ENCODE measurements at places on chromosomes 11 and 22.
A peak's percentile ranks its signal among the peaks of the same experiment; 100 is the strongest.

GRCh38 chr11:123630126-123630608 lies 24.3 kb downstream of the SCN3B start:
- peak; percentile 28 for DNase-seq

GRCh38 chr11:133895061-133895479 lies 49.8 kb upstream of the SPATA19 start:
- DNase-seq, result no peak

- DNase-seq, result peak; percentile 40
Measured at GRCh38 chr11:95229993-95230809, 801 bp downstream of the SESN3 start.

GRCh38 chr11:40207416-40207815 lies 1252.0 kb downstream of the LRRC4C start:
- no peak for DNase-seq

DNA sequence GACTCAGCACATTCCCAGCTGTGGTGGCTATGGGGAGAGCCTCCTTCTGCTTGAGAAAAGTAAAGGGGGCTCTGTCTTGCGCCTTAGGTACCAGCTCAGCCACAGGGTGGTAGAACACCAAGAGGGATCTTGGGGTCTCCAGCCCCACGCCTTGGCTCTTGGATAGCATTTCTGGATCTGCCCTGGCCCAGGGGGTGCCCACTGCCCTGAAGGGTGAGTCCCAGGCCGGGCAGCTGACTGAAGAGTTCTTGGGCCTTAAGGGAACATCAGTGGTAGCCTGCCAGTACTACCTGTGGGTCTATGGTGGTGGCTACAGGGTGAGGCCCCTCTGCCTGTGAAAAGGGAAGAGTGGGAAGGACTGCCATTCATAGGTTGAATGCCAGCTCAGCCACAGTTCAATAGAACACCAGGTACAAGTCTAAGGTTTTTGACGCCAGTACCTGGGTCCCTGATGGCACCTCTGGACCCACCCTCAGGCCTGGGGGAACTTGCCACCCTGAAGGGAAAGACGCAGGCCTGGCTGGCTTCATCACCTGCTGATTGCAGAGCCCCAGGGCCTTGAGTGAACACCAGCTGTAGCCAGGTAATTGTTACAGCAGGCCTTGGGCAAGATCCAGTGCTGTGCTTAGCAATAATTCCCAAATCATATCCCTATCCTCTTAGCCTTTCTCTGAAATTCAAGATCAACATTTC lies 3.9 kb downstream of the CWF19L2 start:
- DNase-seq, result no peak

- DNase-seq, result peak; percentile 79
Measured at GRCh38 chr11:6315811-6316425, 4.4 kb downstream of the CAVIN3 start.

- no peak for DNase-seq
Measured at GRCh38 chr22:45977551-45978274, 751 bp upstream of the WNT7B start.

DNA sequence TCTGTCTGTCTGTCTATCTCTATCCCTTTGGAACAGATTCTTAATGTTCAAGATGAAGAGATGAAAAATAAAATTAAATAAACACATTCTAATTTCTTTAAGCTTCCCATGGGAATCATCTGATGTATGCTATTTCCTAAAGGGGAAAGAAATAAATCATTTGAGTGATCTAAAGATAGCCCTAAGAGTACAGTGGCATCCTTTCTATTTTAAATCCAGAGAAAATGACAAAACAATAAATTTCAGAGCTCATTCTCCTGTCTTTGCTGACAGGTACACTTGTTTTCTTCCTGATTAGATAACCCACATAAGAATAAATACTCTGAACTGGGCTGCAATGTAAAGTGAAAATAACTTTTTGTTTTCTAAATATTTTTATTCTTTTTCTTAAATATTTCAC lies 550.4 kb downstream of the JRKL start:
- no peak for DNase-seq

DNA sequence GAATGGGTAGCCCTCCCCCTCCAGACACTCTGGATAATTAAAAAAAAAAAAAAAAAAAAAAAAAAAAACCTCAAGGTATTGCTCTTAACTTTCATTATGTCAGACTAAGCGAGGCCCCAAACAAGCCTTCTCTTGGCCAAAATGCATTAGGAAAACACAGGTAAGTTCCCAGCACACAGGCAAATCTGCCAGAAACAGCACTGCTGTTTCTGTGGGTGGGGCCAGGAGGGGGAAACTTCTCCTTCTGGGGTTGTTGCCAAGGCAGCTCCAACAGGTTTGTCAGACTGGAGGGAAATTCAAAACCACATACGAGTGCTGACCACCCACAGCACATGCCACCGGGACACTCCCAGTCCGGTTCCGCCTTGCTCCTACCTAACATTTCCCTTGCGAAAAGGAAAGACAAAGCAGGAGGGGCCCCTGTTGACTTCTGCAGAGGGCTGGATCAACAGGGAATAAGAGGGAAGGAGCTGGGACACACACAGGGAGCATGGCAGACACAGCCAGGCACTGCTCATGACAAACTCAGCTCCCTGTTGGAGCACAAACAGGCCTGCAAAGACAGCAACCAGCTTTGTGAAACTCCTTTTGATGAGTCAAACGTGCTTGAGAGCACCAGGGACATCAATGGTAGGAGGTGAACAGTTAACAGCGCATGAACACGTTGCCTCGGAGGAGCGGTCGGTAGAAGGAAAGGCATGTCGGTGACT lies 55.0 kb downstream of the MYH9 start:
- peak; percentile 65 for DNase-seq

DNA sequence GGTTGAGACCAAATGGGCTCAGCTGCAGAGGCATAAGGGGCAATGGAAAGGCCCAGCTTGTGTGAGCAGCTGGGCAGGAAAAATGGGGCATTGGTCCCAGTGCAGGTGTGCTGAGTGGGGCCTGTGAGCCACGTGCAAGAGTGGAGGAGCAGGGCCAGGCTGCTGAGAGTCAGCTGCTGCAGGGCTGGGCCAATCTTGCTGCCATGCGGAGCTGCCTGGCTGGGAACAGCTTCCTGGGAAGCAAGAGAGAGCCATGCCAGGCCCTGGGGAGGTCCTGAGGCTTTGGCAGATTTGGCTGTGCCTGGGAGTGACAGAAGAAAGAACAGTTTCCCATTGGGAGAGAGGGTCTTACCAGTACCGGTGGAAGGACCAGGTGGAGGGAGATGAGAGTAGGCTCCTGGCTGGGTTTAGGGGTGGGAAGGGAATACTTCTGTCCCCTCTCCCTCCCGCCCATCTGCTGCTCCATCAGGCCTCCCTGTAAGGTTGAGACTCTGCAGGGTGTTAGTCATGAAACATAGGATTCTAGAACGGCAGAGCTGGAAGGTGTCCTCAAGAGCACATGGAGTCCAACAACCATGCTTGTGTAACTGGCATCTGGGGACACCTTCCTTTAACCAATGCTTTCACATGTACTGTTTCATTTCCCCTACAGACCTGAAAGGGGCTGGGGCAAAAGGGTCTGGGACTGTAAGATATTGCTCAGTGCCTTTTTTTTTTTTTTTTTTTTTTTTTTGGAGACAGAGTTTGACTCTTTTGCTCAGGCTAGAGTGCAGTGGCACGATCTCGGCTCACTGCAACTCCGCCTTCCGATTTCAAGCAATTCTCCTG lies 10.4 kb downstream of the SEPTIN3 start:
- no peak for DNase-seq

DNA sequence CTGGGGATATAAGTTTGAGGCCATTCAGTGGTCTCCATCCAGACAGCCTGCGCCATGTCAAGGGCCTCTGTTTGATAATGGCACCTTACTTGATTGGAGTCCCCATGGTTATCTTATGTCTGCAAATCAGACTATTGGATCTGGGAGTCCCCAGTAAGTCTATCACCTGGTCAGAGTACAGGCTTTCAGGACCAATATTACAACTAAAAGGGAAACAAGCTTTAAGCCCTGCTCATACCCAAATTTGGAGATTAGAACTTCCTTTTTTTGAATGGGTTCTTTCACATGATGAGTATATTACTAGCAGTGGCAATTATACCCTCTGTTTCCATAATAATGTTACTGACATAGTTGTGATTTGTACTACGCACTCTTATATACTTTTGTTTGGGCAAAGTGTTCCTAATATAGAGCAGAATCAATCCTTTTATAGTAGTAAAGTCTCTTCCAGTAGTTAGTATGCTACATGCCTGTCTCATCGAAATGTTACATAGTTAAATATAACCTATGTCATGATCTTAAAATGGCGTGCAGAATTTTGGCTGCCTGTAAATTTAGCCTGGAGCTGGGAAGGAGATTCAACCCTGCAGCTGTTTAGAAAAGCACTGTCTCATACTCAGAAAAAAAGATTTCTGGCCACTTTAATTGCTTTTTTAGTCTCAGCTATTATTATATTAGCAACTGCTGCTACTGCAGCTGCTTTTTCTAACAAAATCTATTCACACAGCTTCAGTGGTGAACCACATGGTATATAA lies 4.9 kb downstream of the MS4A15 start:
- DNase-seq, result no peak

DNA sequence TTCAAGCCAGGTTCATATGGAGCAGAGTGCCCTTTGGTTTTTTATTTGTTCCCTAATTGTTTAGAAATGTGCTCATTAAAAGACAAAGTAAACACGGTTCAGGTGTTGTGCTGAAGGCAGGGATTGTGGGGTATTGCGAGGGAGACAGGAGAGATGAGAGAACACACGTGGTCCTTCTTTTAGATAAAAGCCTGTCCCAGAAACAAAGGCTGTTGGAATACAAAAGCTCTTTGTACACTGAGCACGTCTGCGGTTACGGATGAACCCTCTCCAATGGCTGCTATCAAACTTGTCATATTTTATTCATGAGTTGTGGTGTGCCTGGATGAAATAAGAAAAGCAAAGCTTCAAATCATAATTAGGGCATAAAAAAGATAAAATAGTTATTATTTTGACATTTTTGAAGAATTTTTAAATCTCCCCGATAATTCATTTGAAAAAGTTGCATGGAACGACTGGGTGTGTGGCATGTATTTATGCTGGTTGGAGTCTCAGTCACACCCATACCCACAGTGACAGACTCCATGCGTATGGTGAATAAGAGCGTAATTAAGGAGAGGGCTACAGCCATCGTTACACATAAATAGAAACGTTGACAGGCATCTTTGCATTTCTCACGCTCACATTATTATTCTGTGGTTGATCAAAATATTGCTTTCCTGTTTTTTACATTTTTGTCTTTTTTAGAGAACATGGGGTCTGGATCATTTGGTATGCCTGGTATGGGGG lies 92.9 kb downstream of the NELL1 start:
- DNase-seq, result no peak

DNA sequence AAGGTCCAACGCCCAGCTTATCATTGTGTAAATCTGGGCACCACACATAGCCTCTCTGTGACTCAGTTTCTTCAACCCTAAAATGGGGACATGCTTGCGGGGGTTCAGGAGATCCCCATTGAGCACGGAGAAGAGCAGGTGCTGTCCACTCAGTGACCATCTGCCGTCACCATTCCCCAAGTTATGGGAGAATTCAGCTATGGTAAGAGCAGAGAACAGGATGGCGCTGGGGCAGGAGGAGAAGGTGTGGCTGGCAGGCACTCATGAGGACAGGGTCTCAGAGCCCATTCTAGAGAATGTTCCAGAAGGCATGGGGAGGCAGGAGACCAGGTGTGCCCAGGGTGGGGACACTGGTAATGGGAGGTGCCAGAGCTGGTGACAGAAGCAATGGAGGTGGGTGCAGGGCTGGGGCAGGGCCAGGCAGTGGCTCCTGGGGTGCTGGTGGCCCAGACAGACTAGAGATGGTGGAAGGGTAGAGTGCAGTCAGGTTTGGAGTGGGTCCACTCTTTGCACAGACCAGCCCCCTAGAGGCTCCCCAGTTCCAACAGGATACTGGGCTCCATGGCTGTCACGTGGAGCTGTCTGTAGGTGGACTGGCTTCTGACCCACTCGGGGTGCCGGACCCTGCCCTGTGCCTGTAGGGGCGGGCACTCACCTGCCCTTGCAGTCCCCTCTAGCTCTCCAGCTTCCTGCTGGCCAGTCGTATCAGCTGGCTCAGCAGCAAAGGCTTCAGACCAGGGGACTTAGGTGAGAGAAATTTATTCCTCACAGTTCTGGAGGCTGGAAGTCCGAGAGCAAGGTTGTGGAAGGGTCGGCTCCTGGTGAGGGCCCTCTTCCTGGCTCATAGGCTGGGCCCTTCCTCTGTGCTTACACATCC lies 84.7 kb downstream of the CDKN1C start:
- DNase-seq, result no peak

DNA sequence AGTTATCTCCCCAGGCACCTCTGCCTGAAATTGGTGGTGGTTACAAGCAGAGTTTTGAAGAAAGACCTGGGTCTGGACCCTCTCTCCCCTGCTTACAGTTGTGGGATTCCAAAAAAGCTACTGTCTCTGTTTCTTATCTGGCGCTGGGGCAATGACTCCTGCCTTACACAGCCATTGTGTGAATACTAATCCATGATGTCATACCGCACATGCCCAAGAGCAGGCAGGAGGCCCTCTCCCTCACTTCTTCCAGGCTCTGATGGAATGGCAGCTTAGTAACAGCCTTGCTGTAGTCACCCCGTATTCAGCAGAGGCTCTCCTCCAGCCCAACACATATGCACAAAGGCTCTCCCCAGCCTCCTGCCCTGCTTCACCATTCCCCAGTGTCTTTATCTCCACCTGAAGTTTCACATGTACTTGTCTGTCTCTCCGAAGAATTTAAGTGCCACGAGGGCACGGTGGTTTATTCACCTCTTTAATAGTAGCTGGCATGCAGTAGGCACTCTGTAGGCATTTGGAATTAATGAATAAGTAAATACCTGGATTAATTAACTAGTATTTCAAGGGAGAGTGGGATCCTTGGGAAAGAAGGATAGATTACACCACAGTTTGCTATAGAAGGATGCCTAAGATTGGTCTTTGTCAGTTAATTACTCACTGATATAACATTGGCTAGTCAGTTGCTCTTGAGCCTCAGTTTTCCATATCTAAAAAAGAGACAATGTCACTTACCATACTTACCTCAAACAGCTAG lies 165.6 kb downstream of the ETS1 start:
- no peak for DNase-seq

DNA sequence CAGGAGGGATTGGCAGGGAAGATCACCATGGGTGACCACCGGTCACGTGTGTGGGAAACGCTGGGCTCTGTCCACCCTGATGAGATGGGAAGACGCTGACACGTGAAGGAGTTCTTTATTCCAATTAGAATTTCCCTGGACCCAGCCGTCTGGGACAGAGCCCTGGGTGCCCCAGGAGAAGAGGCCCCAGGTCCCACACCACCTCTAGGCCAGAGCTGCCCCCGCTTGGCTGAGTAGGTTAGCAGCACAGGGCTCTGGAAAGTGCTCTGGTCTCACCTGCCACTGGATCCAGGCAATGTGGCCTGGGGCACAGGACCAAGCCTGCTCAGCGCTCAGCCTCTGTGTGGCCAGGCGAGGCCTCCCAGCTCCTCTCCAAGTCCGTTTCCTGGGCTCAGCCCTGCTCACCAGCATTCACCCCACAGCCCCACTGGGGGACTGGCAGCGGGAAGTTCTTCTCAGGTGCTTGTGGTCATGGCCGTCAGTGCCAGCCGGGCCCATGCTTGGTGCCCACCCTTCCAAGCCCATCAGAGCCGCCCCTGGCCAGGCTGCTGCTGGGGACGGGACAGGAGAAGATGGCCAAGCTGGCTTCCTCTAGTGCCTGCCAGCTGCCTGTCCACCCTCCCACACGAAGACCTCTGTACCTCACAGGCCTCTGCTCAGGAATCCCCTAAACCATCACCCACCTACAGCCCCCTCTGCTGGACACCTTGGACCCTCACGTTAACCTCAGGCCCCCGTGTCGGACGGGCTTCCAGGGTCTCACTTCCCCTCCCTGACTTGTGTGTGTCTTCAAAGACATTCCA lies 62.5 kb upstream of the FGF3 start:
- no peak for DNase-seq

GRCh38 chr11:104163100-104164027 lies 583 bp downstream of the PDGFD start:
- no peak for DNase-seq

Measured in suppressor macrophage (primary cell).